ENCODE measurements at places on chromosomes 4 and X. TPM values are rescaled to one million over a fixed set of nuclear protein-coding genes. Genes with fewer than 3 reads are reported as not detected.
A peak's percentile ranks its signal among the peaks of the same experiment; 100 is the strongest.

- DNase-seq, result peak; percentile 55
These were observed 70.1 kb upstream of the ENPP6 start for GRCh38 chr4:184287697-184288255.

DNA sequence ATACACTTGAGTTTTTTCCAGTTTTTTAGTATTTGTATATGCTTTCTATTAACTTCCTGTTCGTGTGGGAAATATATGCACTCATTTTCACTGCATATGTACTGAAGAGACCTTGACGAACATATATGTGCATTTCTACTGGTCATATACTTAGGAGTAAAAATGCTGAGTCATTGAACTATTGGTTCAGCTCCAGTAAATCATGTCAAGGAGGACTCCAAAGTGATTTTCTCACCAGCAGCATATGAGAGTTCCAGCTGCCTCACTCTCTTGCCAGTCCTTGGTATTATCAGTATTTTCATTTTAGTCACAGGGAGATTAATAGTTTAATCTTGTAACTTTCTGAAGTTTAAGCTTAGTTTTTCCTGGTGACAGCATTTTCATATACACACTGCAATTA, 2750.2 kb downstream of the ARAP2 start:
- no peak for DNase-seq

GRCh38 chr4:8639777-8640720, 47.5 kb downstream of the CPZ start:
- no peak for DNase-seq

DNA sequence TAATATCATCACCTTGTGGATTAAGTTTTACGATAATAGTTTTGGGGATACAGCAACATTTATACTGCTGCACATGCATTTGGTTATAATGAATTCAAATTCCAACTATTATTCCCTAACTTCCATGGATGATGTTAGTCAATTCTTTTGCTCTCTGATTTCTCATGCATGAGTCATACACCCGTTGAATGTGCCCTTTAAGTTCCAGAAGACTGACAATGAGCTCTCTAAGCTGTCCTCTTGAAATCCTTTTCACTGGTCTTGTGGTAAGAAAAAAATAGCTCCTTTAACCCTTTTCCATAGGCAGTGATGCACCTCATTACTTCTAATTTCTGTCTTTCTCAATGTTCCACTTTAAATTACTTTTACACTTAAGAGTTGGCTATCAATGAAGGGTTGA, 1095.2 kb upstream of the POU3F4 start:
- DNase-seq, result no peak

DNA sequence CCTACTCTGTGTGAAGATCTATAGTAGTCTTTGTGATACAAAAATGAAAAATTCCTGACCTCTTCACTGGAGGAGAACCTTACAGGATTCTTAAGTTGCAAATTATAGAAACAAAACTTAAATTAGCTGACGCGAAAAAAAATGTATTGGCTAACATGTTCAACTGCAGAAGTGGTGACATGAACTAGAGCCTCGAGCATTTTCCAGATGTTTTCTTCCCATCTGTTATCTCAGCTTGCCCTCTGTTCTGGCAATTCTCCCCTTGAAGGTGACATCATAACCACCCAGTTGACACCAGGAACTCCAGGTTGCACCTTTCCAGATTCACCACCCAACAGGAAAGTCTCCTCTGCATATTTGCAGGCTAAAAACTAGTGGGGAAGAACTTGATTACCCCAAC, 222.4 kb downstream of the KDR start:
- no peak for DNase-seq

ARSD gene
- 10.3 TPM for polyA plus RNA-seq

RAP2C gene
- 50.5 TPM for polyA plus RNA-seq

GRCh38 chr4:182555997-182556418, 312.8 kb downstream of the TENM3 start:
- DNase-seq, result no peak

- DNase-seq, result no peak
These were observed 857.0 kb upstream of the HTR2C start for GRCh38 chrX:113726898-113727297.

- no peak for DNase-seq
These were observed 1.8 kb downstream of the ZFYVE28 start for GRCh38 chr4:2416564-2417225.

DNA sequence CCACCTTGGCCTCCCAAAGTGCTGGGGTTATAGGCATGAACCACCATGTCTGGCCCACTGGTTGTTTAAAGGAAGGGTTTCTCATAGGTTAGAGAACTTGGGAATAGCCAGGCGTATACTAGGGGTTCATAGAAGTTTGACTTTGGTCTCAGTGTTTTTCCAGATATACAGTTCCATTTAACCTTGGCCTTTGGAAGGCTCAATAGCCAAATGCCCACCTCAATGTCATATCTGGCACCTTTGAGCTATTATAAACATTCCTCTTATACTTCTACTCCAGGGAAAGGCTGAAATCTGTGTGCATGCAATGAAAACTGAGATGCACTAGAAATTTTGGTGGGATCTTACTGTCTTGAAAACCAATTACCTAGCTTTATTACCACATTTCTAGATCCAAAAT, 47.5 kb upstream of the PROM1 start:
- no peak for DNase-seq

DNA sequence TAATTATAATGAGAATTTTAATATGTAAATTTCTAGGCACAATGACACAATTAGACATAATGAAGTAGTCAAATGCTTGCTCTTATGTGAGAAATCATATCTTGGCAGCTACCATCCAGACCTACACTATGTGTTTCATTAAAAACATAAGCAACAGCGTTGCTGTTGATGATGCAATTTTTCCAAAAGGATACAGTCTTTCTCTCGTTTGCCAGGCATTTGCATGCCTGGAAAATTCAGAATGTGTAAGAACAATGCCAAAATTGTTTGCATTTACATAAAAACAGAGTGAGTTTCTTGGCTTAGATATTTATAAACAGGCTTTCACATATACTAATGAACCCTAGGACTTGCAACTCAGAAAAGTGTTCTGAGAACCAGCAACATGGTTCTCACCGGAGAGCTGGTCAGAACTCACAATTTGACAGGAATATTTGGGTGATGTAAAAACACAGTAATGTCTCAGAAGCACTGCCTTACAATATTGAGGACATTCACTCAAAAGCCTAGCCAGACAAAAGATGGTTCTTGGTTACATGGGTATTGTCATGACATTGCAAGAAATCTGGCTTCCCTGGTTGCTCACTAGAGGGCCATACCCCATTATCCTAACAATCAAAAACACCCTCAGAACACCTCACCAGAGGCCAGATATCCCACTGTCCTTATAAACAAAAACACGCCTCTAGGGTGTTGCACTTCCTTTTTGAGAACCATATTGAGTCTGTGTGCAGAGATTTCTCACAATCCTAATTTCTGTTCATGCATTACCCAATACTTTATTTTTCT, 1029.0 kb upstream of the AGA start:
- DNase-seq, result no peak

DNA sequence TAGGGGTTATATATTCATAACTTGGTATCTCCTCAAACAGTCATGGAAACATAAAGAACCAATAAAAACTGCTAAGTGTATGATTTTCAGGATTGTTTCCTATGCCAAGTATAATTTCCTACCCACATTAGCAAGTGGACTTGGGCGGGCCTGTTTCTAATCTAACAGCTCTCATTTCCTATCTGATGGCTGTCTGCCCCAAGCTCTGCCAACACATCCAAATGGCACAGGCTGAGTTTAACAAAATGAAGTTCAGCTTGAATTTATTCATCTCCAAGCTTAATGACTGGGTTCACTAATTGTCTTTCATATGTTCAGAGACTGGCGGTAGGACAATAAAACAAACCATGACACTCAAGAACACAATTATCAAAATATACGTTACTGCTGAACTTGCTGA, 55.5 kb upstream of the S100G start:
- no peak for DNase-seq

GRCh38 chr4:138164208-138164607, 77.9 kb downstream of the SLC7A11 start:
- DNase-seq, result no peak

DNA sequence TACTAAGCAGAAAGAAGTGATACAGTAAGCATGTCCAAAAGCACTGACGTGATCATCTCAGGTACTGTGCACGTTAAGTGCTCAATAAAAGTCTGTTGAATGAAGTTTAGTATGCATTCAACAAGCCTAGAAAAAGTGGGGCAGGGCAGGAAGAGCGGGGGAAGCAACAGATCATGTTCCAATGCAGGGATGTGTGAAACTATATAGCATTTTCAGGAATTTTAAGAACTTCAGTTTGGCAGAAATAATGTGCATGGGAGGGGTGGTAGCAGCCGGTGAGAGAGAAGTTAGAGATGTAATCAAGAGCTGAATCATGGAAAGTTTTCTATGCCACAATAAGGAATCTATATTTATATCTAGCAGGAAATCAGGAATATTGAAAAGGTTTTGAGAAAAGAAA, 19.2 kb upstream of the CCNA2 start:
- no peak for DNase-seq

CT45A1 gene
- not detected for polyA plus RNA-seq

DNA sequence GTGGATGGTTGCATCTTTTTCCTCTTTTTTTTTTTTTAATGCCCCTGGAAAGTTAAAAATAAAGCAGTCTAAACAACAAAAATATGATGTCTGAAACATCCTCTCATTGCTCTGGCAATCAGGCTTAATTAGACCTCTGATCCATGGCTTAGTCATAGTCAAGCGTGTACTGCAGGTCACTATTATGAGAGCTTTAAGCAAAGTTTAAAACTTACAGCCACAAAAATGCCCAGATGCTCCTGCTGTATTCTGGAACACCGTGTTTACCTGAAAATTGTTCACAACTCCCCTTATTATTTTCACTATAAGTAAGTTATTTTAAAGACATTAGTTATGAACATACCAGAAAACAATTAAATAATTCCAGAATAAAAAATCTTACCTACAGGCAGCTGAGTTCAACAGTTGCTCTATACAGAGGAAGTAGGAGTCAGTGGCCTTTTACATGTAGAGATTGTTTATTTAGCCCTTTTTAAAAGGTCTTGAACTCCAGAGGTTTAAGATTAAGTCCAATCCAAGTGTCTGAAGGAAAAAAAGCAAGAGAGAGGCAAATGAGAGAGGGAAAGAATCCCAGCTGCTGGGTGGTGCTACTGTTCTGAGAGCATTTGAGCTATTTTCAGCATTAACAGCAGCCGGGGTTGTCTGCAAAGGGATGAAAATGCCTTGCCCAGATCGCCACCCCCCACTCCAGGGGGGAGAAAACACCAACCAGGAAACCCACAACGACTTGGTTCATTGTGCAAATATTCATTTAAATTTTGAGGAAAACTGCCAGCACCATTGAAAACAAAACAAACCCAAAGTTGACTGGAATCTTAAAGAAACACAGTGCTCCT, 36.9 kb downstream of the SORBS2 start:
- DNase-seq, result no peak

DNA sequence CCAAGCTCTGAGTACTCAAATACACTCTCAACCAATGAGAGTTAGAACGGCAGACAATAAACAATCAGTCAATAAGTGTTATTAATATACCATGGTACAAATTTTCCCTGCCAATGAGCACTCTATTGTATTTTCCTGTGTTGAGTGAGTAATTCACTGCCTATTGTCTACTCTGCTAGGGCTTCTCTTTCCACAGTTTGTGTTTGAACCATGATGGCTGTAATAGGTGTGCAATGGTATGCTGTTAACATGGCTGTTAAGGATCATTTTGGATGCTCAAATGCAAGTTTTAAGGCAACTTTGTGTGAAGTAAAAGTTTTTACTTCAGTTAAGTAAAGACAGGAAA, 41.2 kb downstream of the RPS6KA3 start:
- no peak for DNase-seq

GRCh38 chr4:112448306-112449132, 67.5 kb downstream of the NEUROG2 start:
- DNase-seq, result no peak

GRCh38 chrX:119852382-119853353, at the start of gene UPF3B:
Gene UPF3B, minus strand, starts transcription at chrX:119852963. Its CDS starts 35 bp downstream, at chrX:119852928.
- DNase-seq, result peak; percentile 88

DNA sequence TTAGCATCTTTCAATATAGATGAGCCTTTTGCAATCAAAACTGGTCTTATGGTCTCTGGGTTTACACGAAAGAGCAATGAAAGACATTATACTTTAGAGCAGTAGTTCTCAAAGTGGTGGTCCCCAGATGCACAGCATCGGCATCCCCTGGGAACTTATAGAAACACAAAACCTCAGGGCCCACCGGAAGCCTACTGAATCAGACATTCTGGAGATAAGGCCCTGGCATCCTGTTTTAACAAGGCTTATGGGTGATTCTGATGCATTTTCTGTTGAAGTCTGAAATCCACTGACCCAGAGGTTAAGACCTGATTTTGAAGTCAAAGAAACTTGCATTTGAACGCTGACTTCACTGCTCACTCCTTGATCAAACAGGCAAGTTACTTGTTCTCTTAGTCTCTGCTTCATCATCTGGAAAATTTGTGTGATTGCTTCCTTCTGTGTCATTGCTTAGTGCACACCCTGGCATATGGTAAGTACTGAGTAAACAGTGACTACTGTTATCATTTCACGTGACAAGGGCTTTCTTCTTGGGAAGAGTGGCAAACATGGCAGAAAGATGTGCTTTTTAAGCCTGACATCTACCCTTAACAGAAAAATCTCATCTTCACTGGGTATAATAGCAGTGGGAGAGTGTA, 14.5 kb downstream of the CHRNA9 start:
- no peak for DNase-seq

GRCh38 chrX:53421772-53422085, 725 bp downstream of the SMC1A start:
- no peak for DNase-seq

C4orf50 gene
- not detected for polyA plus RNA-seq

- no peak for DNase-seq
These were observed 55.8 kb downstream of the PTTG2 start for GRCh38 chr4:38015886-38016515.

DNA sequence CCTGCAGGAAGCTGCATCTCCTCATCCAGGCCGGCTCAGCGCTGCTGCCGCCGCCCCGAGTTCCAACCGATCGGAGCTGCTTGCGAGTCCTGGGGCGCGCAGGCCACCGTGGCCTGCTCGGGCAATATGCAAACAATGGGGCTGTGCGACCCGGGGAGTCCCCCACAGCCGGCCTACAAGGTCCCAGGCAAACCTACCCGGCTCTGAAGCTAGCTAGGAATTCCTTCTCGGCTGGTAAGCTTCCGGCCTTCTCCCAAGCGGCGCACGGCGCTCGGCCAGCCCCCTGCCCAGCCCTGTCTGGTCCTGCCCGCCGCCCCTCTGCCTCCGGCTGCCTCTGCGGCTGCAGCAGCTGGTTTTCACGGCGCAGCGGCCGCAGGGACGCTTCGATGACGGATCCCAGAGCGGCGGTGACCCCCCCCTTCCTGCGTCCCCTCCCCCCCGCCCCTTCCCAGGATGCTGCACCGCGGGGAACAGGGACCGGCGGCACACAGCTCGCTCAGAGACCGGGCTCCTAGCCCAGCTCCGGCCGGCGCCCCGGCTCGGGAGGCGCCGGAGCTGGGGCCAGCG, 59.4 kb downstream of the TSC22D3 start:
- DNase-seq, result no peak

SH3D19 gene
- 37.9 TPM for polyA plus RNA-seq

TFE3 gene
- polyA plus RNA-seq, result 39.7 TPM

GRCh38 chrX:51461053-51462044, 35.0 kb downstream of the NUDT11 start:
- DNase-seq, result peak; percentile 35
